ENCODE measurements at places on chromosomes 7 and 10.

- no peak for DNase-seq
These were observed 503.9 kb upstream of the IGFBP3 start for GRCh38 chr7:46424934-46425333.

DNA sequence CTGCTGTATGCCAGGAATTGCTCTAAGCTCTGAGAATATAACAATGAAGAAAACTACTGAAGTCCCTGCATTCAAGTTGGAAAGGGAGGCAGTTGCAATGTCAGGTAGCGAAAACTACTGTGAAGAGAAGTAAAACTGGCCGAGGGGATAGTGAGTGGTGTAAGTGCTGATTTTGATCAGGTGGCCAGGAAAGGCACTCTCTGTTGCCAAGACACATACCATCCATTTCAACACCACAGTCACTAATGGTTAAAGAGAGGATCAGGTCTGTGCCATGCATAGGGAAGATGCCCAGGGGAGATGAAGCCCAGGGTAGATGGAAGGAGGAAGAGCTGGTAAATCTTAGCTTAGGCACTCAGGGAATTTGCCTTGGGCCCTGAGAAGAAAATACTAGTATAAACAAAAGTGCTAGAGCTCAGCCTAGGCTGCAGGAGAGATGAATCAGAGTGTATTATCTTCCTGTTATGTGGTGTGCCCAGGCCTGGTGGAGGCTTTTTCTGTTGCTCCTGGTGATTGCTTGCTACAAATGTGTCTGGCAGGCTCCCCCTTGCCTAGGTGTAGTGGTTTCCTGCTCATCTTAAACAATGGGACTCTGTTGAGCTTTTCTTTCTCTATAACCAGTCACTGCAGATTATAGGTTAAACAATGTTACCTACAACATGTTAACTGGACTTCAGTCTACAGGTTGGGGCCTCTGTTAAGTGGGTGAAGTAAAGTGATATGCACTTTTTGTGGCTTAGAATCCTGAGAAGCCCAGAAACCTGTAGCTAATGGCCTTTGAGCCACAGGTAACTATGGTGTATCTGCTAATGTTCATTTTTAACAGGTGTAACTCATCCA is 125.5 kb downstream of the LRRC4 start:
- no peak for DNase-seq

DNA sequence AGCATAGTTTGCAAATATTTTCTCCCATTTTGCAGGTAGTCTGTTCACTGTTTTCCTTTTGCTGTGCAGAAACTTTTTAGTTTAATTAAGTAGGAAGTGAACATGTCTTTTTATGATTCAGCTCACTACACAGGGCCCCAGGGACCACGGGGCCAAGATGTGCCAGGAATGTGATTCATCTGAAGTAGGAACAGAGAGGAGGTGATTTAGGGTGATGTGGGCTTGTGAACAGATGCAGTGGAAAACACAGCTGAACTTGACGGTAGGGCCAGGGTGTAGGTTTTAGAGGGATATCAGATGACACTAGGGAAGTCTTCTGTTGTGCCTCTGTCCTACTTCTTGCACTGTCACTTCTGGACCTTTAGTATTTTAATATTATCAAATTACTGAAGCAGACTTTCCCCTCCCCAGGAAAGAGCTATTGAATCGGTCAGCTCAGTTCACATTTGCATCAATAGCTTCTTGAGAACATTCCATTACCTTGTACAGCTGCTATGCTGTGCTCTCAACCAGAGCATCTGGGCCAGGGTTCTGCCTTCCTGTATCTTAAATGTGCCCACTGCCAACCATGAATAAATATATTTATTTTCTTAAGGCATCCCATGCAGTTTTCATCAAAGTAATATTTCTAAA is 96.9 kb downstream of the OSBPL3 start:
- DNase-seq: no peak

- DNase-seq: peak; percentile 58
These were observed 38.3 kb downstream of the LYZL2 start for GRCh38 chr10:30591249-30591670.

DNA sequence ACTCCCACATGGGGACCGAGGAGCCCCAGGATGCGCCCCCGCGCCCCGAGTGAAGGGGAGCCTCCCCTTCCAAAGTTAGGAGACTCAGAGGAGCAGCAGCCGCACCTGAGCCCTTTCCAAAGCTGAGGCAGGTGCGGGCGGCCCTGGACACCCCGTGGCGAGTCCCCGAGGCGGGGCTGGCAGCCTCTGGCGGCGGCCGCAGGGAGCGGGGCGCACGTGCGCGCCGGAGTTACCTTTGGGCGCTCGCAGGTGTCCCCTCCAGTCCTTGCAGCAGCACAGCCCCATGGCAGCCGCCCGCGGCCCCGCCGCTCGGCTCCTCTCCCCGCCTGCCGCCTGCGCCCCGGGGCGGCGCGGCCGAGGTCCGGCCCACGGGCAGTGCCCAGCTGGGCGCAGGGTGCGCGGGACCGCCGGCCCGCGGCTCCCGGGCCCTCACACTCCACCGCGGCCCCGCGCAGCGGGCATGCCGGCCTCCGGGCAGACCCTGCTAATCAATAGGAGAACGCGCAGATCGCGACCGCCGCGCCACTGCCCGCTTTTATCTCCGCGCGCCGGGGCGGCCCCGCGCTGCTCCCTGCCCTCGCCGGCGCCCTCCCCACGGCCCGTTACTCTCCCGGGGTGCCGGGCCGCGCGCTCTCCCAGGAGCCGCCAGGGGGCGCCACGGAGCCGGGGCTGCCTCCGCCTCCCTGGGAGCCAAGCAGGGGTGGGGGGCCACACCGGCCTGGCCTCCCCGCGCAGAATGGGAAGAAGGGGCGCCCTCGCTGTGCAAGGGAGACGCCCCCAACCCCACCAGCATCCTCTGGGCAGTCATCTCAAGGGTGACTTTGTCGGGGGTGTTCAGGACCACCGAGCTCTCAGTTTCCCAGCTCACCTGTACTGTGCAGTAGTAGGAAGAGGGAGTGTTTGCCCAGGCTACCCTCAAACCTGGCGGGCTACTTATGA is 80.8 kb downstream of the ARHGAP22 start:
- peak; percentile 61 for DNase-seq

DNA sequence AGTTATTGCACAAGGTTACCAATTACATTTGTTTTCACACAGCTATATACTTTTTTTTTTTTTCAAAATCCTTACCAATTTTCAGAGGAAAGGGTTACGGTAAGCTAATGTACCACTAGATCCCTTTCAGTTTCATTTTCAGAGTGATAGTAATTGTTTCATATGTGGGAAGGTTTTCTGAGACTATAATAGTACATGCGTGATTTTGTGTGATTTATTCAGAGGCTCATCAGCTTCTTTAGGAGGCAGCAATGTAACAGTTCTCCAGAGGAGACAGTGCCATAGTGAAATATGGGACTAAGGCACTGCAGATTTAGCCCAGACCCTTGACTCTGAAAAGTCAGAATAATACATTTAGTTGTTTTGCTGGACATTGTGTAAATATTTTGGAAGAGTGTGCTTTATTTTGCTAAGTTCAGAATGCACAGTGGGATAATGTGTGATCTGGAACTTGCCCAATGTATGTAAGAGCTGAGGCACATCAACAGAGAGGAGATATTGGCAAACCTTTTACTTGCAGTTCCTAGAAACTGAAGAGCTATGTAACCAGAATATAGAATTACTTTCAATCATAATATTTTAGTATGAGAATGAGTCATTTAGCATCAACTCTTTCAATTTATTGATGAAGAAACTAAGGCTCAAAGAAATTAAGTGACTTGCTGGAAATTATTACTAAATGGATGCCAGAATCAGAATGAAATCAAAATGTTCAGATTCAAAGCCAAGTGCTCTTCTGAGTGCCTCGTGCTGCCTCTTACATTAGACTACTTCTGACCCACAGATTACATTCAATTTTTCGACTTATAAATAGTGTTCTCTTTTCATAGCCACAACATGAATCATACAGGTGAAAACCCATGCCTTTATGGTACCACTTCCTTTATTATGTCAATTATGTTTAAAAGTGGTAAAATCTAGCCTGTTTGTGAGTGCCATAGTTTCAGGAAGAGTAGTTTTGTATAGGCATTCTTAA is 207.7 kb upstream of the TEX47 start:
- DNase-seq: peak; percentile 50

DNA sequence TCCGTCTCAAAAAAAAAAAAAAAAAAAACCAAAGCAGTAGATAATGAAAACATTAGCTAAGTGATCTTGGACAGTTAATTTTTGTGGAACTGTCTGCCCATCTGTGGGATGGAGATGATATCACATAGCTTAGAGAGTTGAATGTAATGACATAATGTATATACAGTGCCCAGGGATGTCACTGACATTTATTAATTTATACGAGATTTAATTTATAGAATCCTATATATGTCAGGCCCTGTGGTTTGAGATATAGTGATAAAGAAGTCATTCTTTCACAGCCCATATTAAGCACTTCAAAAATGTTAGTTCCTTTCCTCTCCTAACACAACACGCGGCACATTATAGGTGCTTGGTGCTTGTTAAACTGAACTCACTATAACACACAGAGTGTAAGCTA is 4.0 kb downstream of the ENO4 start:
- no peak for DNase-seq

- peak; percentile 34 for DNase-seq
These were observed 42.2 kb downstream of the ACSM6 start for GRCh38 chr10:95236068-95236903.

GRCh38 chr10:3537518-3537917 is 247.5 kb downstream of the KLF6 start:
- DNase-seq: no peak

- DNase-seq: peak; percentile 14
These were observed 49.0 kb upstream of the CALD1 start for GRCh38 chr7:134730411-134730829.

DNA sequence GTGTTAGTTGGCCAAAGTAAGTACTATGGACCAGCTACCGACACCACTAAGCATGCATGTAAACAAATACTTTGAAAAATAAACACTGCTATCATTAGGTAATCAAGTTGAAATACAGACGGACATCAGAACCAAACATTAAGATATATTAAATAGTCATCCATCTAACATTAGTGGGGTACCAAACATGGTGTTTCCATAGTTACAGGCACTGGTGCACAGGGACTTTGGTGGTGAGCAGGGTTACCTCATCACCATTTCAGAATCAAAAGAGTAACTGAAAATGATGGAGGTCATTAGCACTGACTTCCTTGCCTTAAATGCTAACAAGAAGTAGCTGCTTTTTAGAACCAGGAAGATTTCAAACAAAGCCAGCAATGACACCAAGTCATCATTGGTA is 23.9 kb downstream of the EBLN1 start:
- DNase-seq: no peak

DNA sequence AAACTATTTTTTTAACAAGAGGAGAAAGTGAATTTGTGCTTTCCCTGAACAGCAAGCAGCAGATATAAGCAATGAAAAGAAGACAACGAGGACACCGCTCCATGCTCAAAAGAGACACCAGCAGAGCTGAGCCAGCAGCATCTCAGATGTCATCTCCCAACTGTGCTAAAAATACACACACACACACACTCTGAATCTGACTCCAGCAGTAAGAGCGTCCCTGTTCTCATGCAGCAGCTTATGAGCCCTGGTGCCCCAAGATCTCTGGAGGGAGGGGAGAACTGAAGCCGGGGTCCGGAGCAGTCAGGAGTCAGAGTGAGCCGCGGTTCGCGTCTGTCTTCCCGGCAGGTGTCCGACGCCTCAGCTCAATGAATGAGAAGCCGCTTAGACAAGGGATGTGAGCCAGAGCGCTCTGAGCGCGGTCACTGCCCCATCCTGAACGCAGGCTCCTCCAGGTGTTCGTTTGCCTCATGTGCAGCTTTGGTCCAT is 49.2 kb downstream of the SVIL start:
- DNase-seq: no peak

- no peak for DNase-seq
These were observed 58.3 kb downstream of the DPYSL4 start for GRCh38 chr10:132245056-132245455.

DNA sequence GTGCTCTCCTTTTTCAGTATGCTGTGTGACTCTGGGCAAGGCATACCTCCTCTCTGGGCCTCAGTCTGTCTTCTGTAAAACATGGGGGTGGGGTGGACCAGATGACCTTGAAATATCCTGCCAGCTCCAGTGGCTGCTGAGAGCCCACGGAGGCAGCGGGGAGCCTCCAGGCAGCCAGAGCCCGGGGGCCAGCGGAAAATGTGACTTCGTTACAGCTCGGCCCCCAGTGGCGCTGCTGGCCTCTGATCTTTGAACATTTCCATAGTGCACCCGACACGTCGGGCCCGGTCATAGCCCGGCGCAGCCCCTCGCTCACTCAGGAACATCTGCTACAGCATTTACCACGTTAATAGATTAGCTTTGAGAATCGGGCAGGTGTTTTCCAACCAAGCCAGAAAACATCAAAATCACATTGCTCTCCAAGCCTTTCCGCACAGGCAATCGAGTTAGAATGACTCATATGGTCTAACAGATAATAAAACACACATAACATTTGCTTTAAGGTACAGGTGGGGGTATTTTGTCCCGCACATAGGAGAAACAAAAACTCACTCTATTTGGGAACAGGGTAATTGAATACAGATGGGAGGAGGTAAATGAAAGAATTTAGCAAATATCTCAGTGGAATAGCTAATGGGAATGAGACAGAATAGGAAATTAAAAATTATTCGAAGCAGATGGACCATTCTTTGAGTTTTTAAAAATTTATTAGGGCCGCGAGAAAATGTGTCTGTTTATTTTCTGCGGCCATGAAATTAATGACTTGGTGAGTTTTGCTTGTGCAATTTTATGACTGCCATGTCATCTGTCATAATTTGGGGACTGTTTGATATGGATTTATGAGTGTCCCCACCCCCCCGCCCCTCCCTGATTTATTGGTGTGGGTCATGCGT is 26.3 kb upstream of the COMTD1 start:
- no peak for DNase-seq

GRCh38 chr10:7487528-7487927 is 76.7 kb upstream of the SFMBT2 start:
- DNase-seq: no peak

GRCh38 chr10:34912771-34913170 is 97.7 kb upstream of the PARD3 start:
- DNase-seq: no peak

GRCh38 chr10:20768843-20769242 is 128.3 kb downstream of the NEBL start:
- DNase-seq: no peak

DNA sequence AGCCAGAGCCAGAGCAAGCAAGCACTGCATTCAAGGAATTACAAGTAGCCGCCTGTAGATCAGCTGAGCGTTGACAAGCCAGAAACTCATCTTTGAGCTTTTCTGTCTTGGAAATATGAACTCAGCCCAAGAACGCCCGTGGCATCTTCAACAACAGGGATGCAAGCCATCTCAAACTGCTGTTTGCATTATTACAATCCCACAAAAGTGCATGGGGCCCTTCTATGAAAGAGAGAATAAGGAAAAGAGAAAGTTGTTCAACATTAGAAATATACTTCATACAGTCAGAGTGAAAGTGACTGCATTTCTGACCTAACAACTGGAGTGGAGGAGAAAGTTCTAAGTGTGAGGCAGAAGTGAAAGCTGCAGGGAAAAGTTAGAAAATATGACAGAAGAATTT is 6.5 kb downstream of the SGCE start:
- peak; percentile 20 for DNase-seq

- no peak for DNase-seq
These were observed 1.1 kb upstream of the AQP1 start for GRCh38 chr7:30910411-30911073.

GRCh38 chr10:115814542-115814941 is 458.5 kb downstream of the GFRA1 start:
- no peak for DNase-seq

GRCh38 chr7:69213878-69214277 is 384.4 kb upstream of the AUTS2 start:
- no peak for DNase-seq
